ENCODE measurements at places on chromosomes 3 and 15.

- no peak for DNase-seq
Measured at GRCh38 chr3:25783661-25784512, 644 bp upstream of the NGLY1 start.

DNA sequence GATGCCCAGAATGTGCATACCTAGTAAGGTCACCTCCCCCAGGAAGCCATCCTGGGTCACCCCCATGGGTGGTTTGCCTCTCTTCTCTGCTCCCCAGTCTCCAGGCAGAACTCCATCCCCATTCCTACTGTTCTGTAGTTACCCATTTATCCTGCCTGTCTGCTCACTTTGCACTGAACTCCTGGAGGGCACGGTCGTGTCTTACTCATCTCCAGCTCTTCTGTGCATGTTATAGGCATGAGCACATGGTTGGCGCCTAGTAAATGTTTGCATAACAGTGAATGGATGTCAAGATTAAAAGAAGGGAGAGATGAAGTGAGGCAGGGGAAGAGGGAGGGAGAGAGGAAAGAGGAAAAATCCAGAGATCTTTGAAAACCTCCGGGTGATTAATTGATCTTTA is 208.4 kb upstream of the TRIM42 start:
- DNase-seq, result no peak

DNA sequence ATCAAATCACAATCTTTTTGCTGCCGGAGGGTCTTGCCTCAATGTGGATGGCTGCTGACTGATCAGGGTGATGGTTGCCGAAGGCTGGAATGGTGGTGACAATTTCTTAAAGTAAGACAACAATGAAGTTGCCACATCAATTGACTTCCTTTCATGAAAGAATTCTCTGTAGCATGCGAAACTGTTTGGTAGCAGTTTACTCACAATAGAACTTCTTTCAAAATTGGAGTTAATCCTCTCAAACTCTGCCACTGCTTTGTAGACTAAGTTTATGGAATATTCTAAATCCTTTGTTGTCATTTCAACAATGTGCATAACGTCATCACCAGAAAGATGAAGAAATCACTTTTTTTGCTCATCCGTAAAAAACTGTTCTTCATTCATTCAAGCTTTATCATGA is 65.8 kb downstream of the B3GNT5 start:
- no peak for DNase-seq

- no peak for DNase-seq
Measured at GRCh38 chr15:49135342-49135857, 20.0 kb downstream of the COPS2 start.

DNA sequence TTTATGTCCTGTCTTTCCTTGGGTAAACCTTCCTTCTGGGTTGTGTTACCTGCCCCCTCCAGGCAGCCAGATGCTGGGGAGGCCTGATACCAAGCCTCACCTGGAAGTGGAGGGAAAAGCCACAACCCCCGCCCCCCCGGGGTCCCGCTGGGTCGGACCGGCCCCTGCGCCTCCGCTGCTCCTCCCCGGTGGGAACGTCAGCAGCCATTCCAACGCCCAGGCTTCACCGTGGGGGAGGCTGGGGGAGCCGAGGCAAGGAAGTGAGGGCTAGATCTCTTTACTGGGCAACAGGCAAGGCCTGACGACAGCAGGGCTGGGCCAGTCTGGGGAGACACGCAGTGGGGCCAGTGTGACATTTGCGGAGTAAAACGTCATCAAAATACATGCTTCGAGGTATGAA is 53.0 kb upstream of the SNRPA1 start:
- no peak for DNase-seq

DNA sequence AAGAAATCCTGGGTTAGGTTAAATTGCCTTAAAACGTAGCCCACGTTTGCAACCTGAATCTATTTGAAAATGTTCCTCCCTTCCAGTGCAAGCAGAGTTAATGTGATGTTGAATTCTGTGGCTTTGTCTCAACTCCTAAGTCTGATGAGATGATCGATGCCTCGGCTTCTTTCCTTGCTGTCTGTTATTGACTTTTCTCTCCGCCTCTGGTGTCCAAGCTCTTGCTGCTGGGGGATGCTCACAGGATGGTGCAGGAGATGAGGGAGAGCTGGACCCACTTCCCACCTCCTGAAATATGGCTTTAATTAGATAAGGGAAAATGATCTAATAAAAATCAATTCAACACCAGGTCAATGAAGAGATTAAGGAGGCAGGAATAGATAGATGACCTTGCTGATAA is 407.9 kb upstream of the RGMA start:
- no peak for DNase-seq

DNA sequence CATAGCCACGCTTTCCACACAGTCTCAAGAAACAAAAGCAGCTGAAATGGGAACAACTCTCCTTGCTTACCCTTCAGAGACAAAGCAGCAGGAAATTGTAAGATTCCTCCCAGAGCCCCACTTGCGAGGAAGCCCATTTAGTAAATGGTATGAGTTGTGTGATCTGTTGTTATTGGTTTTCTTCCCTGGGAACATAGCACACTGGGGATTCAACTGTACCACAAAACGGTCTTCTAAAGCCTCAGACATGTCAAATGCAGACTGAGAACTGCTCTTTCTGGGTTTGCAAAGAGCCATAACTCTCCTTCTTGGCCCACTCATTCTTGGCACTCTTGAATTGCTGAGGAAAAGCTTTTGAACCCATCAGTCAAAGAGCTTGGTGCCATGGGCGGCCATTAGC is 101.0 kb upstream of the COL8A1 start:
- DNase-seq, result no peak

DNA sequence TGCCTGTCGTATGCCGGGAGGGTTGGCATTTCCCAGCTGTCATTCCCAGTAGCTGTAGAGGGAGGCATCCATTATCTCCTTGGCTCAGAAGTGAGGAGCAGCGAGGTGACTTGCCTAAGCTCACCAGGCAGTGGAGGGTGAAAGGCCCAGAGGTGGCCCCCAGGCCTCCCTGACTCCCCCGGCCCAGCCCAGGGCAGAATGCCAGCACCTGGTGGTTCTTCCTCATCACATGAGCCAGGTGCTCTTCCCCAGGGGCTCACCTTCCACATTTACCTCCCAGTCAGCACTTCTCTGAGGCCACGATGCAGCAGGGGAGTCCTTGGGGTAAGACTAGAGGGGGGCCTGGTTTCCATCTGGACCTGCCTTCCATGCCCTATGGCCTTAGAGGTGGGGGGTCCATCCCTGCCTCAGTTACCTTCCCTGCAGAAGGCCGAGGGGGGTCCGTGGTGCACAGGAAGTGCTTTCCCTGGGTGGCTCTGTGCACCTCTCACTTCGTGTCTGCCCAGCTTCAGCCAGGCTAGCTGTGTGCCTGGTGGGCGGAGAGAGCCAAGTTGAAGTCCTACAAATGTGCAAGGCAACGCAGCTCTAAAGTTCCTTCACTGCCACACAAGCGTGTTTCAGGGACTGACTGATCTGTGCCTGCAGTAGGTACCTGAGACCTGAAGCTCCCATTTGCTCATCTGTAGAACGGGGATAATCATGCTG is 70.3 kb upstream of the PLXNA1 start:
- no peak for DNase-seq

DNA sequence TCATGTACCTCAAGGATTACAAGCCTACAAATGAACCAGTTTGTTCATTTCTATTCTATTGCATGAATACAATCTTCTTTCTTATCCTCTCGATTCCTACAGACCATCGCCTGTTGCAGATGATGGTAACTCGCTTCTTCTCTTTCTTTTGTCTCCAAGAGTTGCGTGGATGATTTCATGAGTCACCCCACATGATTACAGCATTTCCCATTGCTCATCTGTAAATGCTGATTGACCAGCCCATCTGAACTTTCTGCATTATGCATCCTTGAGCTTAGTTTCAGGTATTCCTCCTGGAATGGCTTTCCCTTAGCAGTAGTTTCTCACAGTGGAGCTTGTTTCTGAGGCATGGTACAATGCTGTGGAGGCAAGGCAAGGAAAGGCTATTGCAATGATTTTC is 109.6 kb upstream of the TOPAZ1 start:
- no peak for DNase-seq

GRCh38 chr3:135997554-135998320 is 32.2 kb downstream of the PPP2R3A start:
- DNase-seq, result no peak
